ENCODE measurements at places on chromosomes 7 and 10. TPM values are rescaled to one million over a fixed set of nuclear protein-coding genes. Genes with fewer than 3 reads are reported as not detected.

Gene TWIST1
- total RNA-seq: not detected

Gene TMEM26
- total RNA-seq: 0.46 TPM

Gene GBF1
- 38.5 TPM for total RNA-seq

Gene LLCFC1
- total RNA-seq: not detected

Gene PRF1
- total RNA-seq: 32.3 TPM

Gene LIPJ
- not detected for total RNA-seq

Gene FRMPD2
- total RNA-seq: not detected

Gene MKI67
- total RNA-seq: 2.1 TPM

Gene IDI2
- not detected for total RNA-seq

Gene VSTM2A
- total RNA-seq: not detected

Gene CCDC6
- total RNA-seq: 55.7 TPM

Gene PTPN20
- total RNA-seq: 2.6 TPM

Gene ACSM6
- not detected for total RNA-seq

Gene SPDYE9
- not detected for total RNA-seq

Gene ENTPD7
- 7.9 TPM for total RNA-seq

Gene HOXA2
- total RNA-seq: 2.1 TPM

Gene NACAD
- total RNA-seq: 2.3 TPM

Gene ZNF398
- 14.5 TPM for total RNA-seq

Gene EEPD1
- 9.9 TPM for total RNA-seq

Gene HSPA12A
- 7.4 TPM for total RNA-seq

Gene CALCR
- total RNA-seq: not detected

Data from upper lobe of right lung (tissue), 1 donor.